Activated CD4-positive, alpha-beta T cell treated with anti-CD3 and anti-CD28 coated beads, Interleukin-2, amount 10 ng/mL, durations not matched to agents 24 days and 14 days (primary cell): ENCODE measurements at places on chromosomes 12 and 14.

DNA sequence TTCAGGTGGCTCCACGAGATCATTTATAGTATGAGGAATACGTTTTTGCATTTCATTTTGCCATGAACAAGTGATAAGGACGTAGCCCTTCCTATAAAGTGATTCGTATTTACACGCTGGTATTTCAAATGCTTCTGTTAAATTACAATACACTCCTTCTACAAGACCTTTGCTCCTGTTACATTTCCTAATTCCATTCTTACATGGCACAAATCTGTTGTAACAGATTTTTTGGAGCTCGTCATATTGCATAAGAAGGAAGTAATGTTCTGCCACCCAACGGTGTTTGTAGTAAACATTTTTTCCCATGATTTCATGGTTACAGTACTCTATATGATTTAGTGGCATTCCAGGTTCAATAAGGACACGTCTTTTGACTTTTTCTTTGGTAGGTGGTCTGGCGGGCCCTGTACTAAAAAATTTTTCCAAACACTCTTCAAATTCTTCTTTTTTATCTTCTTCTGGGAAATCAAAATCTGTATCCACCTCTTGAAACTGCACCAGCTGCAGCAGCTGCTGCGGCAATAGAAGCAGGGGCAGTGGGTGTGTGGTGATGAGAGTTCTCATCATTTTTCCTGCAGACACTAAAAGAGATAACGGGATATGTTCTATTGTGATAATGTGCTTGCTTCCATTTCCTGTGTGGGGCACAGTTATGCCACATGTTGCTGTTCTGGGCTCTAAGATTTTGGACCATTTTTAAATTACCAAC, 4.2 kb downstream of the RNASE9 start:
- peak; percentile 17 for DNase-seq

- no peak for DNase-seq
Observed at GRCh38 chr12:32201976-32202375, 95.3 kb downstream of the BICD1 start.

GRCh38 chr14:85535321-85535720, 5.4 kb downstream of the FLRT2 start:
- DNase-seq = no peak

- DNase-seq = peak; percentile 25
Observed at GRCh38 chr12:29695026-29695425, 88.7 kb downstream of the TMTC1 start.

DNA sequence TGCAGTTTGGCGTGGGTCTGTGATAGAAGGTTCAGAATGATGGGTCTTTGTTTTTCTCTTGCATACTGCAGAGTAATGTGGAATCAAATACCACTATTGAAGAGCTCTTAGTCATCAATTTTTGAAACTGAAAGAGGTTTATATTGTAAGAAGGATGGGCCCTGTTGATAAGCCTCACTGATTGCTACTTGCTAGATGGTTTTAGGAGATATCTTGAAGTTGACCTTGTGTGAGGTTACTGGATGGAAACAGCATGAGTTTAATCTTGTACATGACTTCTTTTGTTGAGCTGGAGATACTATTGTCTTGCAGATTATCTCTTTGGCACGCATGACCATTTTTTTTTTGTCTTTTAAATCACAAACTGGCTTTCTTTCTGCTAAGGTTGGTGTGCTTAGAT, 13.8 kb downstream of the BICD1 start:
- no peak for DNase-seq

DNA sequence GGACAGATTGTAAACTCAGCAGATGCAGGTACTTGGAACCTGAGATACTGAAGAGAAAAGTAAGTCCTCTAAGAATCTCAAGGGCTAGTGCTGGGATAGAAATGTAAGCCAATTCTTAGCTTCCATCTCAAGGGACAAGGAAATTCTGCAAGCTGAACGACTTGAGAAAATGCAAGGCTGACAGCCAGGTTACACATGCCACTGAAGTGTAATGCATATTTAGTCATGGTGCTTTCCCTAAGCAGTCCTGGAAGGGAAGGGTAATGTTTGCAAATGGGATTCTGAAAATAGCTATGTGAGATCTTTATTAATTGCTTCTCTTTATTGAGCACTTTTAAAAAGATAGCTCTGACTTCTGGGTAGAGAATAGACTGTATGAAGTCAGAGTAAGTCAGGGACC, 402.7 kb upstream of the SEL1L start:
- DNase-seq = no peak

GRCh38 chr12:110280392-110280778, 662 bp upstream of the ATP2A2 start:
- no peak for DNase-seq

- no peak for DNase-seq
Observed at GRCh38 chr12:77343291-77343690, 277.9 kb upstream of the E2F7 start.

DNA sequence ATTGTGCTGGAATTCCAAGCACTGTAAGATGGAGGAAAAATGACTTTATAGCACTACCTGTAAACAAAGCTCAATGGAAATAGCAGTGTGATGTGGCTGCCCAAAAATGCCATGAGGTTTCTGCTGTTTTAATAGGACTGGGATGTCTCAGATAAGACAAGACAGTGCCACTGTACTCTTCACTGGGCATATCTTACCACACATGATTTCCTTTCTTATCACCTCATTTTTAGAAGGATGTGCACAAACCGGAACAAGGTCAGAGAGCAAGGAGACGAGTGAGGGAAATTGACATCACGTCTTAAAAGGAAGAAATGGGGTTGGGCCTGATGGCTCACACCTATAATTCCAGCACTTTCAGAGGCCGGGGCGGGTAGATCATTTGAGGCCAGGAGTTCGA, 38.4 kb upstream of the FGD4 start:
- peak; percentile 31 for DNase-seq

- no peak for DNase-seq
Observed at GRCh38 chr12:33533527-33533926, 93.9 kb upstream of the SYT10 start.

GRCh38 chr12:77882709-77883108, 52.0 kb downstream of the NAV3 start:
- no peak for DNase-seq

- DNase-seq = no peak
Observed at GRCh38 chr12:78888568-78888967, 24.0 kb downstream of the SYT1 start.

GRCh38 chr12:130126023-130126432, 36.2 kb upstream of the FZD10 start:
- DNase-seq = no peak

DNA sequence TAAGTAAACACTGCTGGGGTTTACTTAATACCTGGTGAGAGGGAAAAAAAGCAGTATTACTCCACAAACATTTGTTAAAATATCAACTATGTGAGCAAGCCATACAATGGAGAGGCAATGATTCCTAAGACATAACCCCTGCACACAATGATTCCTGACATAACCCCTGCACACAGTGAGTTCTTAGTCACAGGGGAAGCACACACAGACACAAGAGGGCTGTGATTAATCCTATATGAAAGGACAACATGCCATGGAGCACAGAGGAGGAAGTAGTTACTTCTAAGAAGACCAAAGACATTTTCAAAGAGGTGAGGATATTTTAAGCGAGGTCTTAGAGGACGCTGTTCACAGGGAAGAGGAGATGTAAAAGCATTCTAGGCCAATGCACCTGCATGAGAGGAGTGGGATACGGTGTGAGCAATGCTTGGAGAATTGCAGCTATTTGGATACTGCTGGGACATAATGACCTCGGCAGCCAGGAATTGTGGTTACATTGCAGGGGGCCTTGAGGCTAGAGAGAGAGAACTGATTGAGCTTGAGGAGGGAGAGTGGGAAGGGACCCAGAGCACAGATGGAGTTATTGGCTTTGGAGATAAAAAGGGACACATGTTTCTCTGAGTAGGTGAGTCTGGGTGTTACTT, 211.9 kb downstream of the APAF1 start:
- DNase-seq = no peak

- DNase-seq = no peak
Observed at GRCh38 chr14:104925214-104925854, 655 bp downstream of the PLD4 start.

DNA sequence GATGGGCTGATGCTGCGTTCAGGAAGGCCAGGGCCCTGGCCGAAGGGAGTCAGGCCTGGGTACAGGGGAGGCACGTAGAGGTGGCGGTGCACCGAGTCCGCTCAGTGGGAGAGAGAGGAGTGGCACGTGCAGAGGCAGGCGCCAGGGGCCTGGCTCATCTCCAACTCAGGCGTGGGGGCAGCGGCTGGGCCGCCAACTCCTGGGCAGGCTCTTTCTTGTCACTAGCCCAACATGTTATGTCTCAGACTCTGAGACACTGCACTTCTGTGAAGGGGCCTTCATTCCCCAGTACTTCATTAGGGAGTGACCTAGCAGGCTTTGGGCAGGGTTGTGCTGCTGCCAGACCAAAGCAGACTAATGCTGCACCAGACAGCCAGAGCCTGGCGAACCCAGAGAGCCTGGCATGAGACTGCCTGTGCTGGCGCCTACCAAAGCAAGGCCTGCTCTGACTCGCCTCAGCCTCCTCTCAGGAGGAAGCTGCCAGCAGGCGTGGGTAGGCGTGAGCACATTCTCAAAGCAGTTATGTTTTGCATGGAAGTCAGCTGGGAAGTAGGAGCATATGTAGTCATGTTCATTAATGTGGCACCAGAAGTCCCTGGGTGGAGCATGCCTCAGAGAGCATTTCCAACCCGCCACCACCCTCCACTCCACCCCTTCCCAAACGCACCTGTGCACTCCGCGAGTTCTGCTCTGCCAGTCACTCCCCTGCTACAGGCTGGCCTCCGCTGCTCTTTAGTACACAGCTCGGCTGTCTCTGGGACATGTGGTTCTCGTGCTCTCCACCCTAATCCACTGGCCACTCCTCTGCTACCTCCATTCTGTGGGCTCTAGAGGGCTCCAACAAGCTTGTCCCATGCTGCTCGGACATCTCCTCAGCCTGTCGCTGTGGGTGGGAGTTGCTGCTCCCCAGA, 9.7 kb downstream of the CKB start:
- no peak for DNase-seq

DNA sequence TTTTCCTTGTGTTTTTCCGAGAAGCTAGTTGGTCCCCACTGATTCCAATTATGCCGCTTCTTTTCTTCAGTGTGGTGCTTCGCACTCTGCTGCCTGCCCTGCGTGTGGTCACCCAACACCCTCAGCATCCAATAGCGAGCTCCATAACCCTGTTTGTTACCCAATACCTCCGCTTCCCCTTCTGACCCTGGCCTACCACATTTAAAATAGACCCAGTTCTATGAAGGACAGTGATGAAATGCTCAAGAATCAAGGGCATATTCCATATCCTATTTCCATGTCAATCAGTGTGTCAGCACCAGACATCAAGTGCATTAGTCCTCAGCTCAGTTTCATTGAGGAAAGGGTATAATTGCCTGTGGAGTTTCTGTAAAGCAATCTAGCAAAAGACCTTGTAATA, 9.5 kb downstream of the NDRG2 start:
- DNase-seq = no peak

- peak; percentile 58 for DNase-seq
Observed at GRCh38 chr14:64465831-64466554, 694 bp downstream of the AKAP5 start.

DNA sequence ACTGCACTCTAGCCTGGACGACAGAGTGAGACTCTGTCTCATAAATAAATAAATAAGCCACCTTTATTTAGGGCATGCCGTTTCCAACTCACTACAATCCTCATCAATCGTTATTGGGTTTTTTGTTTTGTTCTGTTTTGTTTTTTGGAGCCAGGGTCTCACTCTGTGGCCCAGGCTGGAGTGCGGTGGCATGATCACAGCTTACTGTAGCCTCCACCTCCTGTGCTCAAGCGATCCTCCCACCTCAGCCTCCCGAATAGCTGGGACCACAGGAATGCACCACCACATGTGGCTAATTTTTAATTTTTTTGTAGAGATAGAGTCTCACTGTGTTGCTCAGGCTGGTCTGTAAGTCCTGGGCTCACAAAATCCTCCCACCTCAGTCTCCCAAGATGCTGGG, 3.6 kb upstream of the ANAPC5 start:
- DNase-seq = no peak

DNA sequence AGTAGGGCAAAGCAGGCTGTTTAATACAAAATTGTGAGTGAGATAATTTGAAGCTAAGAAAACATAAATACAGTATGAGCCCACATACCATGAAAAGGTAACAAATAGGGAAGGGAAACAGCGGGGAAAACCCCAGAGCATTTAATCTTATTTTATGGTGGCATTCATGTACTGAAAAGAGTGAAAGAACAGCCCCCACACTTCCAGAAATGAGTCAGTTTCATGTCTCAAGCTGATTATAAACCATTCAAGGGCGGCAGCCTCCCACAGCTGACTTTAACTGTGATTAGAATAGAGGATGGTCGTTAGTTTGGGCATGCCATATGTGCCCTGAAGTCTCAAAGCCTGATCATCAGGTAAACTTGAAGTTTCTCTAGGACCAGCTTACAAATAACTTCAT, 64.5 kb downstream of the FOXG1 start:
- no peak for DNase-seq

DNA sequence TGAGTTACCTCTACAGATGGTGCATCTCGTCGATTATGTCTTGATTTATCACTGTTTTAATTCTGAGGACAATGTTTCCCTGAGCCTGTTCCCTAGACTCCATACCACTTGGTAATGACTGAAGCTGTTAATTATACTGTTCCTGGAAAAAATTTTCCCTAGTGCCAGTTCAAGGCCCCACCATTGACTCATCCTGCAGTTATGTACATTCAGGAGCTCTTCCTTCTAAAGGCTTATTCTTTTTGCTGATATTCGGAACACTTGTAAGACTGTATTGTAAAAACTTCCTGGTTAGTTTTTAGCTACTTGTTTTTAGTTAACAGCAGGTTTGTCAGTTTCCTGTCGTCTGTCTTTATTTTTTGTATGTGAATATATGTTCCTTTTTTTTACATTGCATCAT, 30.4 kb upstream of the PPP2R5E start:
- no peak for DNase-seq

DNA sequence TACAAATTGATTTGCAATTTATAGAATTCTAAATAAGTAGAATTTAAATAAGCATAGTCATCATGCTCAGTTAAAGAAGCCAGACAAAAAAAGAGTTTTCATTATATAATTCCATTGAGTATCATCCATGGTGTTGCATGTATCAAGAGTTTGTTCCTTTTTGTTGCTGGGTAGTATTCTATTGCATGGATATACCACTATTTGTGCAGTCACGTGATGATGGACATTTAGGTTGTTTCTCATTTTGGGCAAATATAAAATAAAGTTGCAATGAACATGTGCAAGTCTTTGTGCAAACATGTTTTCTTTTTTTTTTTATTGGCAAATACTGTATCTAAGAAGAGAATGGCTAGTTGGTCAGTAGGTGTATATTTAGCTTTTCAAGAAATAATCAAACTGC, 186.2 kb upstream of the FRMD6 start:
- no peak for DNase-seq
